Stimulated activated CD4-positive, alpha-beta T cell treated with anti-CD3 and anti-CD28 coated beads, Interleukin-1b, Interleukin-23, amount 100 ng/mL, for 48 hours (primary cell): ENCODE measurements at places on chromosomes 7 and 10.

DNA sequence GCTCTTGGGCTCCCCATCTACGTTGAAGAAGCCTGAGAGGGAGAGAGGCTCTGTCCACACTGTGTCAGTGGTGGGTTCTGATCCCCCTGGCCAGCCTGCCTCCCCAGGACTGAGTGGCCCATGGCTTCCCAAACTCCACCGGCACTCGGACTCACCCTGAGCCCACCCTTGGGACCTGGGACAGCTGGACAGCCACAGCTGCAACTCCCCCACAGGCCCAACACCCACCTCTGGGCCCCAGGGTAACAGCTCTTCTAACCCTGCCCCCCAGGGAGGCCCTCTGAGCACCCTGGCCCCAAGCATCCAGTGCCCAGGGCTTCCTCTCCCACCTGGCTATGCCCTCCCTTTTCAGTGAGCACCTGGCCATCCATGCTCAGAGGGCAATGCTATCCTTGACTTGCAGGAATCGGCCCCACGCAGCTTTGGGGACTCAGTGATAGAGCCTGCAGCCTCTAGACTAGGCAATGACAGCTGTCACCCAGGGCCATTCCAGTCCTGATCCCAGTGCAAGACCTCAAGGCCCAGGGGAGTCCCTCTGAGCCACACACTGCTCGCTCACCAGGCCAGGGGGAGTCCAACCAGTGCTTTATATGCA lies 17.9 kb downstream of the OGDHL start:
- no peak for DNase-seq

- DNase-seq, result no peak
Measured at GRCh38 chr10:31959461-31960173, 31.0 kb upstream of the ARHGAP12 start.

DNA sequence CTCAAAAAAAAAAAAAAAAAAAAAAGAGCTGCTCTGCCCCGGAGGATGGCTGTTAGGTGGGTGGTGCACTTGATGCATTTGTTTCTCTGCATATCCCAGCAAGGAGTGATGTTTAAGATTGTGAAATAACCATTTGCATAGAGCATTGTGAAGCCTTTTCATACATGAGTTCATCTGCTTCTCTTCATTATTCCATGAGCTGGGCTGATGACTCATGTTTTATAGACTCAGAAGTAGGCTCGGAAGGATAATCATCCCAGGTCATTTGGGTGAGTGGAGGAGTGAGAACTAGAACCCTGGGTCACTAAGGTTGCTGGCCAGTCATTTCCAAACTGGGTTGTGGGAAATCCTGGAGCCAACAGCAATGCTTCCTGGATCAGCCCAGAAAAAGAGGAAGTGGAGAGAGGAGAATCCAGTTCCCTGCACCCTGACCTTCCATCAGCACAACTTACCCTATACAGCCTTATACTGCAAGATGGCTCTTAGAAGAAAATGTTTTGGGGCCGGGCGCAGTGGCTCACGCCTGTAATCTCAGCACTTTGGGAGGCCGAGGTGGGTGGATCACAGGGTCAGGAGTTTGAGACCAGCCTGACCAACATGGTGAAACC lies 45.3 kb downstream of the TACC2 start:
- no peak for DNase-seq

DNA sequence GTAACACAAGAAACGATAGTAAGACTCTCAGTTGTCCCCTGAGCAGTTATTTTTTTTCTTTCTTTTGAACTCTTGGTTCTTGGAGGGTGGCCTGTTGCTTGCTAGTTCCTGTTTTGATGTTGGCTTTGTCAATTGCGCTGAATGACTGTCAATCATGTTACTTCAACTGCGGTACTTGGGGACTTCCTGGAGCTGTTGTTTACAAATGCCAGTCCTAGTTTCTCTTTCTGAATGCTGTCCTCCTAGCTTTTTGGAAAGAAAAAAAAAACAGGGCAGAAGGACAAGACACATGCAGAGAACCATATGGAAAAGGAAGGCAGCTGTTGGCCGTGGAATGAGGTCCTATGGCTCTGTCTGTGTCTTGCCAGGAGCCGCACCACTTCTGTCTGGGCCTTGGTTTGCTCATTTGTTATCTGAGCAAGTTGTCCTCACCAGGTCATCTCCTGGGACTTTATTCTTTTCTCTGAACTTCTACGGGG lies 7.0 kb upstream of the PDCD4 start:
- DNase-seq, result peak; percentile 39

DNA sequence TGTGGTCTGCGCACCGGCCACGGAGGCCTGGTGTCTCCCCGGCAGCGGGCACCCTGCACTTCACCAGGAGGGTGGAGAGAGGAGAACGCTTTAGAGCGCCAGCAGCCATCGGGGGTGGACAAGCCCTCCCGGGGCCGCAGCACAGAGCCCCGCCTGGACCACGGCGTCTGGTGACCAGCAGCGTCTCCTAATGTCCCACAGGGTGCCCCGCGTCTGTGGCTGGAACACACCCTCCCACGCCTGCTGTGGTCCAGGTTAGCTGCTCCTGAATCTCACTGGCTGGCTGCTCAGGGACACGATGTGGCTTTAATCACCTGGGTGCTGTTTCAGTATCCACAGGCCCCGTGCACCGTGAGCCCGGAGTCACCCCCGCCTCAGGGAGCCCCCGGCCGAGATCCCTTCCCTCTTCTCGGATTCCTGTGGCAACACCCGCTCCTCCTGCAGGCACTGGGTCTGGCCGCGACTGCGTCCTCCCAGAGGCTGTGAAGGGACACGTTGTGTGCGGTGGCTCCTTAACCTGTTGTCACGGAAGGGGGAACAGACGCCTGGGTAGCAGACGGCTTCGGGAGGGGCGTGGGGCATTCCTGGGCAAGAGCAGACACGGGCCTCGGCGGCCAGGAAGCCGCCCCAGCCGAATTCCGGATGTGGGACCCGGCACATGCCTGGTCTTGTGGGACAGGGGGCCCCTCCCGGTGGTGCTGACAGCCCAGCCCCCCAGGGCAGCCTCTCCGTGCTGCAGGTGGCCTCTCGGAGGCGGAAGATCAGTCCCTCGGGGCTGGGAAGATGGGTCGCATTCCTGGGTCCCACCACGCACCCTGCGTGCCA lies 78.9 kb downstream of the FOXL3 start:
- DNase-seq, result no peak

DNA sequence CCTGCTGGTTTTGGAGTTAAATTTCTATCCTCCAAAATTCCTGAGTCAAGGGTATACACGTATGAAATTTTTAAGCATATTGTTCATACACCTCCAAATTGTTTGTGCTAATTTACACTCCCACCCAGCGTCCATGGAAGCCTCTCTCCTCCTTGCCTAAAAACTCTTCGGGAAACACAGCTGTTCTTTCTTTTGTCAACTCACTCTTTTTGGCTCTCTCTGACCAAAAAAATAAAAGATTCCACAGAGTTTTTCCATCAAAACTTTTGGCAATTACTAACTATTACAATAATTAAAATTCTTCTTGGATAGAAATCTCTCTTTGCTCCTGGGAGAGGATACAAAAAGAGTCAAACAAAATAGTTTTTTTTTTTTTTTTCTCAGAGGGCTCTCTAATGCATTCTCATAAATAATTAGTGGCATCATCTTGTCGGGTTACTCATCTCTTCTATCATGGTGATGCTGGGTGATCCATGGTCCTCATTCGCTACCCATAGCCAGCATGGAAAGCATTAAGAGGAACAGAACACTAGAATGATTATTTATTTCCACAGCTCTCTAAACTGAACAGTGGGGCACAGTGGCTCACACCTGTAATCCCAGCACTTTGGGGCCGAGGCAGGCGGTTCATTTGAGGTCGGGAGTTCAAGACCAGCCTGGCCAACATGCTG lies 310.7 kb downstream of the SFMBT2 start:
- no peak for DNase-seq

GRCh38 chr7:157565981-157566630 lies 229.3 kb downstream of the DNAJB6 start:
- DNase-seq, result no peak

DNA sequence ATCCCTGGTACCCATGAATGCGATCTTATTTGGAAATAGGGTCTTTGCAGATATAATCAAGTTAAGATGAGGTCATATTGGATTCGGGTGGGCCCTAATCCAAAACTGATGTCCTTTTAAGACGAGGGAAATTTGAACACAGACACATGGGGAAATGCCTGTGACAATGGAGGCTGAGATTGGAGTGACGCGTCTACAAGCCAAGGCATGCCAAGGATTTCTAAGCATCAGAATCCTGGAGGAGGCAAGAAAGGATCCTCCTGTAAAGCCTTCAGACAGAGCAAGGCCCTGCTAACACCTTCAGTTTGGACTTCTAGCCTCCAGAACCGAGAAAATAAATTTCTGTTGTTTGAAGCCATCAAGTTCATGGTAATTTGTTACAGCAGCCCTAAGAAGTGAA lies 18.5 kb downstream of the PARP12 start:
- DNase-seq, result no peak

DNA sequence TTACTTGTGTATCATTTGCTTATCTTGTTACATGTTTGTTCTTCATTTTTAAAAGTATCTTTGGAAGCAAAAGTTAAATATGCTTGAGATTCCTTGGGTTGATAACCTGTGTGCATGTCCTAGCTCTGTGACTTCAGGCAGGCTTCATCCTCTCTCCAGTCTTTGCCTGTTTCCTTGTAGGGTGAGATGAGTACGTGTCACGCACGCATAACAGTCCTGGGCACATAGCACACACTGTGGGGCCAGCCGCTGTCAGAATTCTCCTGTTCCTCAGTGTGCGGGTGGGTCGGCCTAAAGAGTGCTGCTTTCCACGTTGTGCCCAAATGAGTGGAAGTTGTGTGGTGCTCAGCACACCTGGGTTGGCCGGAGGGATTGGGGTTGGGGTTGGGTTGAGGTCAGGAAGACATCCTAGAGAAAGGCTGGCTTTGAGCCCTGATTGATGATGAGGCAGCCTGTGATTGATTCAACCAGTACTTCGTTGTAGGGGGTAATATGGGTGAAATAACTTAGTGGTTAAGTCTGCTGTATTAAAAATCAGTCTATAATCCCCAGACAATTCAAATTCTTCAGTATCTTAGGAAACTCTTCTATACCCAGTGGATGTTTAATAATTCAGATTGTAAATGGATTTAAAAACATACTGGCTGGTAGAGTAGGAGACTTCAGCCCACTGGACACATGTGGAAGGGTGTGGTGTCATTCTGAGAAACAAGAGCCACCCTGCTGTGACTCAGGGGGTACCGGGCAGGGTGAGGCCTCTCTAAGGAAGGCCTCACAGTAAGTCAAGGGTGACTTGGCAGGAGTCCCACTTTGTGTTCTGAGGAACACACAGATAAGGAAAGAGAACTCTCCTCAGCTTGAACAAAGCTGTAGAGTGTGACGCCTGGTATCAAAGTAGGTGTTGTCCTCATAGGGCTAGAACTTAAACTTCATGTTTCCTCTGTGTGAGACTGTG lies 54.8 kb downstream of the DAGLB start:
- peak; percentile 75 for DNase-seq

DNA sequence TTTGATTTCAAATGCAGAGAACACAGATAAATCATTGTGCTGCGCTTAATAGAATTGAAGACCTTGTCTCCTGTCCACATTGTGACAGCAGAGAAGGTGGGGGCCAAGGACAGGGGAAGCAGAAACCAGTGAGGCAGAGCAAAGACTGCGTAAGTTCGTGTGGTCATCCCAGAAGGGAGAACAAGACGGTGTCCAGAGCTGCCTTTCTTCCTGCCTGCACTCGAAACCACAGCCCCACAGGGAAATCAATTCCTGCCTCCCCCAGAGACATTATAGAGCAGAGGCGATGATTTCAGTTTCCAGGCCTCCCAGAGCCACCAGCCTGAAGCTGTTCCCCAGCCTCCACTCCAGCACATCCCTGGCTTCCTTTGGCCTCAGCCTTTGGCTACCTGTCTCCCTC lies 39.7 kb upstream of the UCN3 start:
- DNase-seq, result no peak

GRCh38 chr10:93875032-93875358 lies 18.8 kb upstream of the SLC35G1 start:
- DNase-seq, result no peak

GRCh38 chr10:70669015-70669414 lies 3.3 kb upstream of the ADAMTS14 start:
- no peak for DNase-seq

DNA sequence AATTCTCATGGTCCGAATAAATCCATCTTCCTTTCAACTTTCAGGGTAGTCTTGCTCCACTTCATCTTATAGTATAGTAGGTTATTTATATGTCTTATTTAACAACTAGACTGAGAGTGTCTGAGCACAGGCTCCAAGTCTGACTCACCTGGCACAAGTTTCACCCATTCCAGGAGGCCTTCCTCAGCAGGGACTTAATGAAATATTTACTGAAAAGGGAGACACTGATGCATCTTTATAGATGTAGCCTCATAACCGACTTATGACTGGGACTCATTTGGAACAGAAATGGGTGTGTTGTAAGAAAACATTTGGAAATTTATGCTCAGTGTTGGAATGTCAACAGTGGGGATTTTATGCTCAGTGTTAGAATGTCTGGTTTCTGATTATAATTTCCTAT lies 59.9 kb downstream of the CH25H start:
- DNase-seq, result no peak

- no peak for DNase-seq
Measured at GRCh38 chr10:89215511-89215910, 8.4 kb upstream of the CH25H start.

DNA sequence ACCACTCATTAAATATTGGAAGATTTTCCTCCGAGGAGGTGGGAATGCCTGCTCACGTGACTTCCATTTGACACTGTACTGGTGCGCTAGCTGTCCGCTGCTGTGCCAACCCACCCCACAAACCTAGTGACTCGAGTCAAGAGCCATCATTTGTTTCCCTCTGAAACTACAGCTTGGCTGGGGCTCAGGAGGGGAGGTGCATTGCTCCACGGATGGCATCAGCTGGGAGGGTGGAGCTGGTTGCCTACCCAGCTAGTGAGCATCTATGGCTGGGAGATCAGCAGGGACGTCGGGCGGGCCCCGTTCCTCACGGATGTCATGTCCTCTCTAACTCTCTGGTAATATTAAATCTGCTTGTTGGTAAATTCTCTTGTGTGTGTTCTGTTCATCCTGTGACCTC lies 9.5 kb upstream of the FOXL3 start:
- no peak for DNase-seq

GRCh38 chr7:92010215-92010614 lies 69.6 kb downstream of the AKAP9 start:
- no peak for DNase-seq

- no peak for DNase-seq
Measured at GRCh38 chr10:78620985-78621799, 447.6 kb upstream of the ZMIZ1 start.

- DNase-seq, result no peak
Measured at GRCh38 chr10:98238391-98238790, 29.6 kb downstream of the LOXL4 start.

GRCh38 chr7:77752016-77752415 lies 46.2 kb downstream of the TMEM60 start:
- no peak for DNase-seq

- DNase-seq, result peak; percentile 55
Measured at GRCh38 chr7:6437251-6437650, 10.5 kb downstream of the DAGLB start.
